CD4-positive, alpha-beta T cell treated with Interleukin-15 for 4 hours (primary cell): ENCODE measurements at places on chromosomes 16 and 17.
A peak's percentile ranks its signal among the peaks of the same experiment; 100 is the strongest.

DNA sequence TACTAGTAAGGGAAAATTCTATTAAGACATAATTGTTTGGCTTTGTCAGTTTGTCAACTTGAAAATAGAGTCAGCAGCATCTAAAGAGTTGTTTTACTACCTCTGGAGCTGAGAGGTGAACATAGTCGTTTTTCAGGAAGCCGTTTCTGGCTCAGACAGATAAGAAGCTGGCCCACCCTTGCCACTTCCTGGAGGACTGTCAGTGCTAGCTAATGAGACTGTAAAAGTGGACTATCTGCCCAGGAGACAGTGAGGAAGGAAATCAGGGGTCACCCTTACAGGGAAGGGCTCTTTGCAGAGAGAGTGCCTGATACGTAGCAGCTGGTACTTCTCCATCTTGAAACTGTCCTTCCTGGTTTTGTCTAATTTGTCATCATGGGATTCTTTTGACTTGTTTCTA lies 328.7 kb downstream of the WWOX start:
- no peak for DNase-seq

- peak; percentile 37 for DNase-seq
Observed at GRCh38 chr16:31365131-31365865, 10.3 kb downstream of the ITGAX start.

GRCh38 chr17:40418428-40418706 lies 671 bp upstream of the TOP2A start:
- DNase-seq: no peak

DNA sequence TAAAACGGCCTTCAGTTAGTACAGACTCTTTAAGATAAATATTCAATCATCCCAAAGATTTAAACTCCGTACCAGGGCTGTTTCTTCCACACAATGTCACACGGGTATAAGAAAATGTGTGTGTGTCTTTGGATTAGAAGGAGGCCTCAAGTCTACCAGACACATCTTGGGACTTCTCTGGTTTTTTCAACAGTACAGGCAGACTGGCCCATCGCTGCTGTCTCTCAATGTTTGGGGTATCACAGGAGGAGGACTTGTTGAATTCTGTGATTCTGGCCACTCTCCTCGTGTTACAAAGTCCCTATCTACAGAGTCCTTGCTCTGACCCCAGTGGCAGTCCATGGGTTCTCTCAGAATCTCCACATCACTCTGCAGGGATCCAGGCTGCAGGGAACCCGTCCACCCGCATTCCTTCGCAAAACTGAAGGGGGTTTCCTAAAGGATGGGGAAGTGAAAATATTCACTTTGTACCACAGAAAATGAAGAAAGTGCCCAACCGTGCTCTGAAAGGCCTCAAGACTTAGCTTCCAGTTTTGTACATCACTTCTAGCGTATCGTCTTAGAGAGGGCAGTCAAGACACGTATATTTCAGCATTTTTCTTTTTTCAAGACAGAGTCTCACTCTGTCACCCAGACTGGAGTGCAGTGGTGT lies 373.2 kb downstream of the NPIPA8 start:
- no peak for DNase-seq

- no peak for DNase-seq
Observed at GRCh38 chr16:57127037-57127763, 34.8 kb downstream of the CPNE2 start.

GRCh38 chr16:57316390-57317017 lies 32.0 kb upstream of the PLLP start:
- DNase-seq: no peak
